ENCODE measurements at places on chromosomes 4 and X.

GRCh38 chrX:109840585-109840984 lies 107.5 kb upstream of the ACSL4 start:
- H3K4me3 ChIP-seq: no peak overlapping the region
- H3K4me1 ChIP-seq: peaks cover 23% of the 10 kb centered on the region
- DNase-seq: peak; percentile 80
- H3K27ac ChIP-seq: peak overlapping the region; percentile 86

GRCh38 chr4:141654098-141654497 lies 17.7 kb downstream of the IL15 start:
- H3K27me3 ChIP-seq: no peaks in the 10 kb centered on the region
- no peaks in the 10 kb centered on the region for H3K36me3 ChIP-seq
- H3K4me3 ChIP-seq: no peak overlapping the region
- DNase-seq: peak; percentile 13

GRCh38 chr4:73197220-73197619 lies 61.4 kb downstream of the ANKRD17 start:
- H3K36me3 ChIP-seq: no peaks in the 10 kb centered on the region
- peaks cover 15% of the 10 kb centered on the region for H3K4me1 ChIP-seq
- peak overlapping the region; percentile 9 for H3K27ac ChIP-seq
- no peak overlapping the region for H3K4me3 ChIP-seq
- H3K27me3 ChIP-seq: no peaks in the 10 kb centered on the region

GRCh38 chrX:4240541-4241194 lies 527.2 kb upstream of the PRKX start:
- no peak overlapping the region for H3K4me3 ChIP-seq
- H3K27ac ChIP-seq: no peak overlapping the region
- H3K4me1 ChIP-seq: no peaks in the 10 kb centered on the region
- no peaks in the 10 kb centered on the region for H3K36me3 ChIP-seq
- H3K27me3 ChIP-seq: no peaks in the 10 kb centered on the region
- no peak for DNase-seq

Measured in osteoblast (primary cell).